ENCODE measurements at places on chromosomes 11 and 22.
A peak's percentile ranks its signal among the peaks of the same experiment; 100 is the strongest.

DNA sequence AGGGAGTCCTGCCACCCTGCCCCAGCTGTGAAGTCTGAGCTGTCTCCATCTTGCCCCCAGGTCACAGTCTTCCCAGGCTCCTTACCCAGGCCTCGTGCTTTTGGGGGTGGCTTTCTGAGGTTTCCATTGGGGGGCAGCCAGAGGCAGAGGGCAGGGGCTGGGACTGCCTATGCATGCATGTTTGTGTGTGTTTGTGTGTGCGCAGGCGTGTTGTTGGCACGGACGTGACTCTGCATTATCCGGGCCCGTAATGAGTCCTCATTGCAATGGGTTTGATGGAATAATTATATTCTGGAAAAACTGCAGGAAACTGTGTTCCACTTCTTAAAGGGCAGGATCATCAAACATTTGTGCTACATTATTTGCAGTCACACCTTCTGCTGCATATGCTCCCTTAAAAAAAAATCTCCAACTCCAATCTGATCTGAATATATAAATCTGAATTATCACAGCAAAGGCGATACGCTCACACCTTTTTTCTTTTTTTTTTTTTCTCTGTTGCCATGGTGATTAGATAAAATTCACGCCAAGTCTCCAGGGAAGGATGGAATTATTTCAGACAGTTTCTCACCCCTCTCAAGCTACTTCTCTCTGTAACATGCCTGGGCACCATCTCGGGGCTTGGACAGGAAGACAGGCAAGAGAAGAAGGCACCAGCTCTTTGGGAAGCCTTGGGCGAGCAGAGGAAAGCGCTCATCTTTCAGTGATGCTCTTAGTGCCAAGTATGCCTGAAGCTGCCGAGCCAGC, 45.9 kb downstream of the DSCAML1 start:
- DNase-seq, result no peak

DNA sequence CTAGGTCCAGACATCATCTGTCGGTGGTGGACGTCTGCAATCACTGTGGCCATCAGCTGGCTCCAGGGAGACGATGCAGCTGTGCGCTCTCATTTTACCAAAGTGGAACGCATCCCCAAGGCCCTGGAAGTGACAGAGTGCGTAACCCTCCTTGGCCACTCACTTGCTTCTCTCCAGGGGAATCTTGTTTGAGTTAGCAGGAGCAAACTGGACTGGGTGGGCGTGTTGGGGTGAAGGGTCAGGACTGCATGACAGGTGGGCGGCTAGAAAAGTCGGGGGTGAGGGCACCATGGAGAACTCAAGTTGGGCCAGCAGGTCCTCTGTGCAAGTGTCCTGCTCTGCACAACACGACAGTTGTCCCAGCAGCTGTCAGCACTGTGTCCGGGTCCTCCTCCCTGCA, 16.2 kb downstream of the SHISA8 start:
- DNase-seq, result no peak

DNA sequence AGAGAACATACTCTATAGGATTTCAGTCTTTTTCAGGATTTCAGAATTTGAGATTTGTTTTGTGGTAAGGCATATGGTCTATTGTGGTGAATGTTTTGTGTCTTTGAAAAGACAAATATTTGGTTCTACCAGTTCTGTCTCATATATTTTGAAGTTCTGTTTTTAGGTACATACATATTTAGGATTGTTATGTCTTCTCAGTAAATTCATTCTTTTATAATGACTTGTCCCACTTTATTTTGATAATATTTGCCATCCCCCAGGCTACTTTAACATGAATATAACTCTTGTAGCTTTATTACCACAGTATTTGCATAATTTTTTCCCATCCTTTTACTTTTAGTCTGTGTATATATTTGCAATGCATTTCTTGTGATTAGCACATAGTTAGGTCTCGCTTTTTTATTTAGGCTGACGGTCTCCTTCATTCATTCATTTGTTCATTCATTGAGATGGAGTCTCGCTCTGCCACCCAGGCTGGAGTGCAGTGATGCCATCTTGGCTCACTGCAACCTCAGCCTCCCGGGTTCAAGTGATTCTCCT, 32.1 kb downstream of the MTMR3 start:
- no peak for DNase-seq

GRCh38 chr22:38284042-38284402, 11.2 kb upstream of the TMEM184B start:
- no peak for DNase-seq

GRCh38 chr11:125075900-125076317, 12.8 kb downstream of the SLC37A2 start:
- DNase-seq, result peak; percentile 59

- no peak for DNase-seq
Observed at GRCh38 chr22:43537019-43537585, 125.3 kb downstream of the MPPED1 start.

- no peak for DNase-seq
Observed at GRCh38 chr11:1387961-1388762, 1.6 kb upstream of the BRSK2 start.

DNA sequence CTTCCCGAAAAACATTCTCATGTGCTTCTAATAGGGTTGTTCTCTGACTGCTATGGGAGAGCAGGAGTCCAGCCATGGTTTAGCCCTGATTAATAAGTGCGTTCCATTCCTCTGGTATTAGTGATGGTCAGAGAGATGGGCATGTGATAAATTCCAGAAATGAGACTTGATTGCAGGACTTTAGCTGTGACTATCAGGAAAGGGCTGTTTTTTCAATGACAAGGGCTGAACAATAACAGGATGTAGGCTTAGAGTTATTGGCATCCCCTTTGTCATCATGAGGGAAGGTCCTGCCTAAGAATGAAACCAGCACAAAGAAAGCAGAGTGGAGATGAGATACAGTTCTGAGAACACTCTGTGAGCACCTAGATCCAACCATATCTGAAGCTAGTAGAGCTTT, 494.6 kb downstream of the MIAT start:
- no peak for DNase-seq

GRCh38 chr22:26443901-26444690, 15.0 kb downstream of the ASPHD2 start:
- DNase-seq, result no peak

DNA sequence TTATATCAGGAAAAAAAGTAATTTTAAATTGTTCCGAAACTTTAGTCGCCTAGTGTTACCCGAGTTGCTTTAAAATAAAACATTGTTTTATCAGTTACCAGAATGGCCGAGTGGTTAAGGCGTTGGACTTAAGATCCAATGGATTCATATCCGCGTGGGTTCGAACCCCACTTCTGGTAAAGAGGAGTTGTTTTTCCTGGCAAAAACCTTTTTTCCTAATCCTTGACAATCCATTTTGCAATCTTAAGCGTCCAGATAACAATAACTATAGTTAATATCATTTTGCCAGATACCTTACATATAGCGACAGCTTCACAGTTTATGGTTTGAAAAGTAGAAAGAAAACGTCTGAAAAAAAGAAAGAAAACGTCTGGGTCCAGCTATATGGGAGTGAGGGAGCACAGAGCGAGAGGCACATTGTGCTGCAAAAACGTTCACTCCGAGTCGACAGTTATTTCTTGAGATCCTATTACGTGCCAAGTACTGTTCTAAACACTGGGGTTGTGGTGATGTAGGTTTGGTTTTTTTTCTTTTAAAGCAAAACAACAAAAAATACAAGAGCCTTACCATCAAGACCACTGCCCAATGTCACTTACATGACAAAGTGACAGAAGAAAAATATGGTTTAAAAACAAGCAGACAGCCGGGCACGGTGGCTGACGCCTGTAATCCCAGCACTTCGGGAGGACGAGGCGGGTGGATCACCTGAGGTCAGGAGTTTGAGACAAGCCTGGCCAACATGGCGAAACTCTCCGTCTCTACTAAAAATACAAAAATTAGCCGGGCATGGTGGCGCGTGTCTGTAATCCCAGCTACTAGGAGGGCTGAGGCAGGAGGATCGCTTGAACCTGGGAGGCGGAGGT, 40.6 kb downstream of the OR4D9 start:
- peak; percentile 62 for DNase-seq

GRCh38 chr11:131094827-131095226, 178.5 kb upstream of the SNX19 start:
- DNase-seq, result no peak

DNA sequence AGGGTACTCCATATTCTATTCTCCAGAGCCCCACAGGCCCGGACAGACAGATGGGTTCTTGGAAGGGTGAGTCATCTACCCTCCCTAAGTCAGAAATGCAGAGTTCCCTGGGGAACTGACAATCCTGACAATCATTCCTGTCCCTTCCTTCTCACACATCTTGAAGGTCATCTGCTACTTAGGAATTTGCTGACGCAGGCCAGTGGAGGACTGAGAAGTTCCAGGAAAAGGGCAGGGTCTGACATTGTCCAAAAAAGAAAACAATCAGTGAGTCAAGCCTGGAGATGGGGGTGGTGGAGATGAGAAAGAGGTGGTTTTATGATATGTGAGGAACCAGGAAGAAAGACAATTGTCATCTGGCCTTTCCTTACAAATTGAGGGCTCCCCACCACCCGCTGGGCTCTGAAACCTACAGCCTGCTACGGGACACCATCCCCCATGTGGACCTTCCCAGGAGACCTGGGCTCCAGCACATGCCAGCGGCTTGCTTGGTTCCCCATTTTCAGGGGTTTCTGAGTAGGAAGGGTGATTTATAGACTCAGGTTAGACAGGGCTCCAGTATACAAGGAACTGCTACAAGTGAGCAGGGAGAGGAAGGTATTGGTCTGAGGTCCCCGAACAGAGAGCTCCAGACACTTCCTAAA, 12.9 kb downstream of the CD59 start:
- peak; percentile 81 for DNase-seq

DNA sequence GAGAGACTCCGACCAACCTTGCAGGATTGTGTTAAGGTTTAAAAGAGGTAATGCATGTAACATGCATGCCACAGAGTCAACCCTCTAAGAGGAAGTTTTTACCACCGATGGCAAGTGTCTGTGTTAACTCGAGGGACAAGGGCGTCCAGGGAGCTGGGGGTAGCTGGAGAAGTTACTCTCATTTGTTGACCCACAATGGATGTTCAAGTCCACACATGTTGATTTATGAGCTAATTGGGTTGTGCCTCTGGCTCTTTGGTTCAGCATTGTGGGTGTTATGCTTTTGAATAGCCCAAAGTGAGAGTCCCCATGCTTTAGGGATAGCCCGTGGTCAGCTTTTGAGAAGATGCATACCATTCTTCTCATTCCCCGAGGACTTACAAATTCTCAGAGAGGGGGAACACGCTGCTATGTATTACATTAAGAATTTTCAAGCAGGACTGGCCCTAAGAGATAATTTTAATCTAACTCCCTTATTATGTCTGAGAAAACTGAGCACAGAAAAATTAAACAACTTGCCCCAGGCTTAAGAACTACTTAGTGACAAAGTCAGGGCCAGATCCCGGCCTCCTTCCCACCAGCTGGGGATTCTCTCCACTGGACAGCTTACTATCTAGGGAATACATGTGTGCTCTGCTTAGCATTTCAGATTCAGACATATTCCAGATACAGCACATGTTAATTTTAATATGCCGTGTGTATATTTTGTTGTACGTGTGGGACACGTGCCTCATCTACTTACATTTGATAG, 5.2 kb upstream of the PLET1 start:
- DNase-seq, result peak; percentile 21

GRCh38 chr11:97965849-97966646, 1054.7 kb upstream of the CNTN5 start:
- DNase-seq, result peak; percentile 96

Data from bronchial epithelial cell (primary cell).